ENCODE measurements at places on chromosomes 3 and 15. TPM values are rescaled to one million over a fixed set of nuclear protein-coding genes. Genes with fewer than 3 reads are reported as not detected.
A peak's percentile ranks its signal among the peaks of the same experiment; 100 is the strongest.

Gene XCR1
- not detected for total RNA-seq

Gene SPRED1
- total RNA-seq: 20.3 TPM

Gene STRIT1
- not detected for total RNA-seq

Gene RASGRF1
- total RNA-seq: 0.24 TPM

Gene CCR3
- not detected for total RNA-seq

Gene PCLAF
- total RNA-seq: 64.4 TPM

Gene HHATL
- not detected for total RNA-seq

Gene UBAP1L
- total RNA-seq: 0.49 TPM

Gene CORO2B
- 0.46 TPM for total RNA-seq

Gene MAP6D1
- total RNA-seq: 1.5 TPM

Gene IMPG2
- total RNA-seq: 0.03 TPM

Gene SNRPN
- 81.0 TPM for total RNA-seq

Gene TEX55
- total RNA-seq: not detected

Gene GHRL
- total RNA-seq: not detected

Gene CMTM7
- total RNA-seq: 27.5 TPM

Gene WDR49
- not detected for total RNA-seq

Gene DLL4
- not detected for total RNA-seq

Gene GATM
- 0.20 TPM for total RNA-seq

- DNase-seq: no peak
Measured at GRCh38 chr3:129937717-129938116, 36.8 kb upstream of the TRH start.

DNA sequence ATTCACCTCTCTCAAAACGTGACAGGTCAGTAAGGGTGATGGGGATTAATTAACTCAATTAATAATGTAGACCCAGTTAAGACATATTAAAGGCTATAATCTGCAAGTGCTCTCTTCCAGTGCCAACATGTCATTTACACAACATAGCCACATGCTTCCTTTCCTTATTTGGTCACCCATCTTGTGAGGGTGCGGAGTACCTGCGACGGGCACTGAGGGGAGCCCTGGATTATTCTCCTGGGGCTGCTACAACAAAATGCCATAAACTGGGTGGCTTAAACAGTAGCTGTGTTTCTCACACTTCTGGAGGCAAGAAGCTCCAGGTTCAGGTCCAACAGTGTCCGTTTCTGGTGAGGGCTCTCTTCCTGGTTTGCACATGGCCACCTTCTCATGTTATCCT lies 157.4 kb upstream of the LRTM1 start:
- no peak for DNase-seq

DNA sequence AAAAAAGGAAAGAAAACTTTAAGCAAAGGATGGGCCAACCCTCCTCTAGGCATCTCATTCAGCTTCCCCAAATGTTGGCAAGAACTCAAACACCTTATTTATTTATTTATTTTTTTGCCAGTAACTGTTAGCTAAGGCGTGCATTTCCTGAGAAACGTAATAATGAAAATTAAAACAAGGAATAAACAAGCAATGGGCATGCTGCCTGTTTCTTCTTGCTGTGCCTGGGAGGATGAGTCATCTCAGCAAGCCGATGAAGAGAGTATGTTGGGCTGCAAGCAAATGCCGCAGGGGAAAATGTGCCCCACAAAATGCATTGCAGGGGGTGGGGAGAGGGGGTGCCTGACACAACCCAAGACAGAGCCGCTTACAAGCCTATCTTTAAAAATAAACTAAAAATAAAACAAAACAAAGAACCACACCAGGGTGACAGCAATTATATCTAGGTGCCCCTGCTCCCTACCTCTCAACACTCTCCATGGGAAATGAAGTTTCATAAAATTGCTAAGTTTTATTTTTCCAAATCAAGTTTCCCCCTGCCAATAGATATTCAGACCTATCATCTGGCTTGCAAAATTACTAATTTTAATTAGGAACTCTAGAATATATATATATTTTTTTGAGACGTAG lies 40.3 kb downstream of the EIF4E3 start:
- DNase-seq: peak; percentile 75

DNA sequence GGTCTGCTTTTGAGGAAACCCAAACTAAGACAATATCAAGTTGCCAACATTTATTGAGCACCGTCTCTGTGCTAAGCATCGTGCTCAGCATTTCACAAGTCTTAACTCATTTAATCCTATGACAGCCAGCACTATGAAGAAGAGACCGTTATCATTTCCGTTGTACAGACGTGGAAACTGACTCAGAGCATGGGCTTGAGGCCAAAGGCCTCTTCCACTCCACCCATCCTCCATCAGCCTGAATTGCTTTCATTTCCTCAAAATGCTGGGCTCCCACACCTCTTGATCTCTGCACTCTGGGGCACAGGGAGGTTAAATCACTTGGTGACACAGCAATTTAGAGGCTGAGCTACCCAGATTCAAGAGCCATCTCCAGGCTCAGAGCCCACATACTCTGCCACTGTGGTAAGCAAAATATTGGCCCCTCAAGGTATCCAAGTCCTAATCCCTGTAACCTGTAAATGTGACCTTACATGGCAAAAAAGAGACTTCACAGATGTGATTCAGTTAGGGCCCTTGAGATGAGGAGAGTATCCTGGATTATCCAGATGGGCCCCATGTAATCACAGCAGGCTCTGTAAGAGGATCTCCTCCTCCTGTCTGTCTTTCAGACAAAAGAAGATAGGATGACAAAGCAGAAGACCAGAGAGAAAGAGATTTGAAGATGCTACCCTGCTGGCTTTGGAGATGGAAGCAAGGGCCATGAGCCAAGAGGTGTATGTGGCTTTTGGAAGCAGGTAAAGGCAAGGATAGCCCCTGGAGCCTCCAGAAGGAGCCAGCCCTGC lies 24.3 kb upstream of the FLNB start:
- DNase-seq: peak; percentile 89

DNA sequence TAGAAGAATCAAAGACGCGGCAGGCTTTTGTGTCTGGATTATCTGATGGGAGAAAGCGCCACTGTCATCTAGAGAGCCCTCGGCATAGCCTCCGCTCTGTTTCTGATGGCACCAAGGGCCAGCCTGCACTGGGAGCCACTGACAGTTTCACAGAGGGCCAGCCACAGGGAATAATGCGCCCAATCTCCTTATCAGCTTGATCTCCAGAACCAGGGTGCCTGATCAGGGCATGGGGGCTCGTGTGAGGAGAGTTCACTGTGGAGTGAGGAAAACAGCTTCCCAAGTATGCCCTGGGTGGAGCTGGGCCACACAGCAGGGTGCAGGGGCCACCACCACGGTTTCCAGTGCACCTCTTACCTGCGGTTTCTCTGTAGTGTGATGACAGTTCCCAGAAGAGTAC lies 29.8 kb upstream of the CLK3 start:
- no peak for DNase-seq

DNA sequence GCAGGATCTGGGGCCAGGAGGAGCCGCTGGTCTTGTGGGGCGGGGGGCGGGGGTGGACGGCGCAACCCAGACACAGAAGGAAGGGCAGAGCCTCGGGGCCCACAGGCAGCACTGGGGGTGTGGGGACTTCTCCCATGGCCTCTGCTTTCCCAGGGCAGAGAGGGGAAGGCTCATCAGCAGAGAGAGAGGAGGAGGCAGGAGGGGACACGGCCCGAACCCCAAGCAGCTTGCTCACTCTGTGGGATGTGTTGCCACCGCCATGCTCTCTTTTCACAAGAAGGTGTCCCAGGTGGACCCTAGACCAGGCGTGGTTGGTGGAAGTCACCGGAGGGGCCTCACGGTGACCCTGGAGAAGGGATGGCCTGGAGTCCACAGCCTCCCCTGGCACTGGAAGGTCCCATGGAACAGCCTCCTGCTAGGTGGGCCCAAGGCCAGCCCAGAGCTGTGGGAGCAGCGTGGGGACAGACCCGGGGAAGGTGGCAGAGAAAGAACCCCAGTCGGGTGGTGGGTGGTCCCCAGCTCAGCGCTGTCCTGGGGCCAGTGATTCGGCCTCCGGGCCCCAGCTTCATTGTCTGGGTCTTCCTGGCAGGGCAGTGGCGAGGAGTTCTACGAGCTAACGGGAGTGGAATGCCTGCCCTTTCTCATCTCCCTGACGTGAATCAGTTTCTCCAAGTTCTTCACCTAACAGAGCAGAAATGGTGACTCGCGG lies 46.8 kb upstream of the PCSK6 start:
- DNase-seq: peak; percentile 26

DNA sequence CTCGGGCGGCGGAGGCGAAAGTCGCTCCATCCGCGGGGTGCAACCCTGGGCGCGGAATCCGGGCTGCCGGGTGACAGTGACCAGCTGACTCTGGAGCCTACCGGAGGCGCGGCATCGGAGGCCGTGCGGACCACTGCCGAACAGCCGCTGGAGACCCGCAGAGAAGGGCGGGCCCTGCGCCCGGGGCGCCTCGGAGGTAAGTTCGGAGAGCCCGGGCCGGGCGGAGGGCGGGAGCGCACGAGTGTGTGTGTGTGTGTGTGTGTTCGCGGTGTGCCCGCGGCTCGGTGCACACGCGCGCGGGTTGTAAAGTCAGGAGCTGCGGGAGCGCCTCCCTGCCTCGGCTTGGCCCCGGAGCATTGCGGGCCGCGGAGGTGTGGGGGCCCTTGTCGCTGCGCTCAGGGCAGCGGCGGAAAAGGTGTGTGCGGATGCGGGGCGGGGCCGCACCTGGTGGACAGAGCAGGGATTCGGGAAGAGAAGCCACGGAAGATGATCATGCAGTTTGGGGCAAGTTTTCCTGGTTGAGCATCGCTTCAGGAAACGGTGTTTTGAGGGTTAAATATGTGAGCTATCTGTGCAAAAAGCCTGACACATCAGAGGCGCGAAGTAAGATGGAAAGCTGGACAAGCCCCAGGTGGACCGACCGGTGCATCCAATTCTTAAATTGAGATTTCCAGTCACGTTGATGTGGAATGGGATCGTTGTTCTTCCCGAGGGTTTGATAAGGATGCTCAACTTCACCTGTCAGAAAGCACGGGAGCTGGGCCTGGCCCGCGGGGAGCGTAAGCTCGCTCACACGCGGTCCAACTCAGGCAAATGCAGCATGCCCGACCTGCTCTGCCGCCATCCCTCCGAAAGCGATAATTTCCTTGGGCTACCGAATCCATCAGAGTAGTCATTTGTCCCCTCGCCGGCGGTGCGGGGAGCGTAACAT lies 474 bp downstream of the MINAR1 start:
- peak; percentile 24 for DNase-seq

- DNase-seq: peak; percentile 78
Measured at GRCh38 chr3:142694225-142694624, 29.6 kb upstream of the TRPC1 start.

GRCh38 chr3:12991481-12991837 lies 81.8 kb downstream of the IQSEC1 start:
- no peak for DNase-seq

GRCh38 chr3:27079427-27080257 lies 289.5 kb downstream of the NEK10 start:
- DNase-seq: no peak

- DNase-seq: peak; percentile 57
Measured at GRCh38 chr15:80093854-80094418, 34.5 kb downstream of the ZFAND6 start.

GRCh38 chr3:189001559-189001958 lies 170.2 kb upstream of the TPRG1 start:
- DNase-seq: peak; percentile 81

- DNase-seq: peak; percentile 64
Measured at GRCh38 chr15:82936966-82937711, 15.4 kb downstream of the HOMER2 start.

DNA sequence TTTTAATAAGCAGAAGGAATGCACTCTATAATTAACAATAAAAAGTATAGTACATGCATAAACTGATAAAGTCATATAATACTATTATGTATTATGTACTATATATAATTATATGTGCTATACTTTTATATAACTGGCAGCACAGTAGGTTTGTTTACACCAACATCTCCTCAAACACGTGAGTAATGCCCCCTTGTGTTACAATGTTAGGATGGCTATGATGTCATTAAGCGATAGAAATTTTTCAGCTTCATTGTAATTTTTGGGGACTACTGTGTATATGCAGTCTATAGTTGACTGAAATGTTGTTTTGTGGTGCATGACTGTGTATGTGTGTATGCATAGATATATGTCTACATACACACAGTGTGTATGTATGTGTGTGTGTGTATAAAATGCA lies 100.6 kb downstream of the SLMAP start:
- DNase-seq: no peak

DNA sequence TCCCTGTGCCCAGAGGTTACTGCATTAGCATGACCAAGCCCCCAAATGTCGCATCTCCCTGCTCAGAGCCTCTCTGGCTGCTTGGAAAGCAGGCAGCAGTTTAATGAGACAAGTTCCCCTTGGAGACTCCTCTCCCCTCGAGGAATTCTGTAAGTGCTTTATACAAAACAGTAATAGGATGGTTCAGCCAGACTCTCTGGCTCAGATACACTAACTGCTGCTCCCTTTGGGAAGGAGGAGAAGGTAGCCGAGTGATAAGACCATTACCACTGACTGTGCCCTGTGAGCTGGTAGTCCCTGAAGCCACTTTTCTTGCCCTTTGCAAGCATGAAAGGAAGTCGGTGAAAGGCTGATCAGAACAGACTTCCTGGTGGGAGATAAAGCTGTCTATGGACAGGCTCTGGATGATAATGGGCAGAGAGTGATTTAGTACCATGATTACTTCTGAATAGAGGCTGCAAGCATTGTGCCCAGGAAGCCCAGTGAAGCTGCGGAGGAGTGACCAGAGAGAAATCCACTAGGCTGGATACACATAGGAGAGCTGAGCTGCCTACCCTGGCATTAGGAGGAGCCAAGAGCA lies 100.8 kb downstream of the SEMA6D start:
- no peak for DNase-seq

DNA sequence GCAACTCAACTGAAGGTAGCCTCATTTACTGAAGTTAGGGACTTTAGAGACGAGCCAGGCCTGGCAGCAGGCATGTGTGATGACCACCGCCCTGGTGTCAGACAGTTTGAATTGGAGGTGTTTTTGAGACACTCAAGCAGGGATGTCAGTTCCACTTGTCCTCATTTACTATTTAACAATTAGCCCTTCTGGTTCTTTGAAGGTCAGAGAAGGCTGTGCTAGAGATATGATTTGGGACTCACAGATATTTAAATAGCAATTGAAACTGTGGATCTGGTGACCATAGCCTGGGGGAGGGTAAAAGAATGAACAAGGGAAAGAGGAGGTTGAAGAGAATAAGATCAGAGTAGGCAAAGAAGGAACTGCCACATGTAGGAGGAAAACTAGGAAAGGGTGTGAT lies 74.6 kb downstream of the REC114 start:
- no peak for DNase-seq

GRCh38 chr15:66714543-66714981 lies 12.5 kb downstream of the SMAD6 start:
- no peak for DNase-seq

- DNase-seq: peak; percentile 45
Measured at GRCh38 chr3:136070953-136071949, 105.7 kb downstream of the PPP2R3A start.

DNA sequence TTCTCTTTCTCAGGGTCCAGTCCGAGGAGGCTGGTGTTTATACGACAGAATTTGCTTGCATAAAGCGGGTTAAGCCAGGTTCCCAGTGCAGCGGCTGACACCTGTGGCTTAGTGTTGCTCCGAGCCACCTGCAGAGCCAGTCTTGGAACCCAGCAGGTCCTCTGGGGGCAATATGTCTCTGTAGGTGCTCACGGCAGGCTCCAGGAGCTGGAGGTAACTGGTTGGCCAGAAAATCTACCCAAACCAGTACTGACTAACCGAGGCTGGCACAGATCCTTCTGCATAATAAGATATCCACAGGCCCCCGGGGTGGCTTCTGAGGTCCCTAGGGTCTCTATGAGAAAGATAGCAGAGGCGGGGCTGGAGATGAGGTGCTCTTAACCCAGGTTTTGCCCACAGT lies 3.2 kb downstream of the MGLL start:
- no peak for DNase-seq

- DNase-seq: no peak
Measured at GRCh38 chr15:62164014-62164395, 1.1 kb downstream of the C2CD4B start.

- DNase-seq: peak; percentile 48
Measured at GRCh38 chr15:69080295-69081248, 66.1 kb downstream of the NOX5 start.
